ENCODE measurements at places on chromosomes 12 and 14.

- DNase-seq = no peak
These were observed 1317.6 kb downstream of the TMEM121 start for GRCh38 chr14:106843951-106844483.

DNA sequence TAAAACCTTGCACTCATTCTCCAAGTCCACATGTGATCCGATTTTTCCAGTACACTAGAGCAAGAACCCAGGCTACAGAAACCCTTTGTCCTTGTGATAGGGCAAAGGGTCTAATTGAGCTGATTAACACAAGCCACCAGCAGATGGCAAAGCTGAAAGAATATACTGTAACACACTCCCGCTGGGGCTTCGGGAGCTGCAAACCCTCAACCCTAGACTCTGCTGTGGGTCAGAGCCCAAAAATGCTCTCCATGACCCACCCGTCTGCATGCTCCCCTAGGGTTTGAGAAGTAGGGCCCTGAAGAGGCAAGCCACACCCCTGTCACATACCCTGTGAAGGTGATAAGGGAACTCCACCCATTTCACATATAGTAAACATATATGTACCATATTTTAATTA, 33.6 kb upstream of the PCNX1 start:
- no peak for DNase-seq

DNA sequence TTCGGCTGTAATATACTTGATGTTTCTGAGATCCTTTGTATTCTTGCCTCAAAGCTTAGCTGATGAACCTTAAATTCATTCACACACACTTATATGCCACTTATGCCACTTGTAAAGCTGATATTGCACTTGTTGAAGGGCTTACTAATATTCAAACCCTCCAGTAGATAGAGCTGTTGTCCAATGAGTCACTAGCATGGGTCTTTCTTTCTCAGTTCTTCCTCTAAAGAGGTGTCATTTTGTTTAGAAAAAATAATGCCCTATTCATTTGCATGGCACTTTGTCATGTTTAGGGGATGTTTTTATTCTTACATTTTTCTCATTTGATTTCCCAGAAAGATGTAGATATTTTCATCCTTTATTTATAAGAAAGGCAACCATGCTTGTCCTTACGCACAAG, 56.4 kb downstream of the MON2 start:
- DNase-seq = no peak

DNA sequence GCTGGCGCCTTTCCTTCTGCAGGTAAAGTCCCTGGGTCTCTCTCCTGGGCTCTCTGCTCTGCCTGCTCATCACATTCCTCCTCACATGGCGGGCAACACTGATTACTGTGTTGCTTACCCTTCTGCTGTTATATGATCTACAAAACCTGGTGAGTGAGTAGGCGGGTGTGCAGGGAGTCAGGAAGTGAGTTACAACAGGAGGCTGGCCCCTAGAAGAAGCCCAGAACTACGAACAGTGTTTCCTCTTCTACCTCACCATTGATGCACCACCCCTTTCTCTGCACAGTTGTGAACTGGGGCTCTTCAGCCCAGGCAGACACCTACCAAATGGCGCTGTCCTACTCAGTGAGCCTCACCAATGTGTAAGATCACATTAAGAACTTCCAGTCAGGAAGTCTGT, 4.9 kb upstream of the KLHL33 start:
- no peak for DNase-seq

DNA sequence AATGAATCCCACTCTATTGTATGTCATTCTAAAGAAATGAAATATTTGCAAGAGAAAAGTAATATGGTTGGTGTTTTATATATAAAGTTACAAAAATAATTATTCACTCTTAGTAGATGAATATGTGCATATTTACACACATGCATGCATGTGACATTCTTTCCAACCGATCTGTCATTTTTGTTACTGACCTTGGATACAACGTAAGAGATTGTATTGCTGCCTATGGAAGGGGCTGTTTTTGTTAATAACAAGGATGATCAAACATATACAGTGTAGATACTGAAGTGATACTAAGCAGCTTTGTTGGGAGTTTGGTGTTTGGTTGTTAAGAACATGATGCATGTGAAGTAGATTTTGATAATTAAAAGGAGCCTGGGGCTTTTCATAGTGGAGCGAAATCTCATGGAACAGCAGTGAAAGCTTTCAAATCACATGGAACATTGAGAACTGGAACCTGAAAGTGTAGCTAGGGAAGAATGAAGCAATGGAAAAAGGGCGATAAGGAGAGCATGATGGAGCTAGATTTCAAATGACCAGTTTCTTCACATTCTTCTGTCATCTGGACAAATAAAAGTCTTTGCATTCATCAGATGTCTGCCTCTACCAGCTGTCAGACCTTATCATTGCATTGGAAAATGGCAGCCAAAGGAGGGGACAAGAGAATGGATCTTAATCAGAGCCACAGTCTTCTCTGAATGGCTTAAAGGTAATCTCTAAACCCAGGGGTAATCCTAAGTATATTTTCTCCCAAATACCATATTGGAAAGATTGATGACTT, 10.0 kb downstream of the BORCS5 start:
- no peak for DNase-seq

GRCh38 chr14:24426912-24427536, 2.4 kb downstream of the CBLN3 start:
- no peak for DNase-seq

DNA sequence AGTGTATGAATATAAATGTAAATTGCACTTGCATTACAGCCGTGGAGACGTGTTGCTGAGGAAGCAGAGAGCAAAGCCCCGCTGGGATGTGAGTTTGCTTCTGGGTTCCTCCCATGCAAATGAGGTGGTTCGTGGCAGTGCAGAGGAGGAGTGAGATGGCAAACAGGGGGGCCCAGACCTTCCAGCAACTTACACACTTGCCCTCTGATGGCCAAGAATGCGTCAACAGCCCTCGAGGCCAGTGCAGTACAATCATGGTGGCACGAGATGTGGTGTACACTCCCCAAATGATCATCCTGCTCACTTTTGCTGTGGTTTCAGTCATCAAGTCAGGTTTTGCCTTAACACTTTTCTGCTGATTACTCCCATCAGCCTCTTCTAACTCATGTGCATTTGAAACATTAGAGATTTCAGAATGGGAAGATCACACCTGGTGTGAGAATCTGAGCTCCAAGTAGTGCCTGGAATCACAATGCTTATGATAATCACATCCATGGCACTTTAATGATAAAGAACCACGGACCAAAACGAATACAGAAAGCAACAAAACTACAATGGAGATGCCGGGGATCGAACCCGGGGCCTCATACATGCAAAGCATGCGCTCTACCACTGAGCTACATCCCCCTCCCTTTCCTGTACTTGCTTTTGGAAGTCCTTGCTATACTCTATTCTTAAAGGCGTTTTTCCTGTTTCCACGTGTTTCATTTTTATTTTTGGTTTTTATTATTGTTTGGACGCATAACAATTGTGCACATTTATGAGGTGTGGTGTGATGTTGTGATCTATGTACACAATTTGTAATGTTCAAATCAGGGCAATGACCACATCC, 7.0 kb upstream of the UBC start:
- DNase-seq = no peak

DNA sequence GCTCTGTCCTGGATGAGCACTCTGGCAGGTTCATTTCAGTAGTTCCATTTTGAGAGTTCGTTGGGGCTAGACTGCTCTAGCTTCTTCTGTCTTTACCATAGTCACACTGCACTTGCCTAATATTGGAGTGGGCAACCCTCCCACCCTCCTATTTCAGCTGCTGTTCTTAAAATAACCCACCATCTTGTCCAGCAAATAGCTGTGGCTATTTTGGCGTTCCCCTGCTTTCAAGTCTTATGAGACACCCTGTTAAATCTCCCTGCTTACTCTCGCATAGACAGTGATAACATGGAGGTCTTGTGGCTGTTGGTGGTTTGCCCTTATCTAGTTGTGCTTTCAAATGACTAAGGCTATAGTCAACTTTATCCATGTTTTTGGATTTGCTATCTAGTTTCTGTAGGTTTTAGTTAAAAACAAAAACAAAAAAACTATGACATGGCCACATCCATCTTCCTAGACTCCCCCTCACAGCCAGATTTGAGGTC, 65.5 kb downstream of the LRP6 start:
- no peak for DNase-seq

DNA sequence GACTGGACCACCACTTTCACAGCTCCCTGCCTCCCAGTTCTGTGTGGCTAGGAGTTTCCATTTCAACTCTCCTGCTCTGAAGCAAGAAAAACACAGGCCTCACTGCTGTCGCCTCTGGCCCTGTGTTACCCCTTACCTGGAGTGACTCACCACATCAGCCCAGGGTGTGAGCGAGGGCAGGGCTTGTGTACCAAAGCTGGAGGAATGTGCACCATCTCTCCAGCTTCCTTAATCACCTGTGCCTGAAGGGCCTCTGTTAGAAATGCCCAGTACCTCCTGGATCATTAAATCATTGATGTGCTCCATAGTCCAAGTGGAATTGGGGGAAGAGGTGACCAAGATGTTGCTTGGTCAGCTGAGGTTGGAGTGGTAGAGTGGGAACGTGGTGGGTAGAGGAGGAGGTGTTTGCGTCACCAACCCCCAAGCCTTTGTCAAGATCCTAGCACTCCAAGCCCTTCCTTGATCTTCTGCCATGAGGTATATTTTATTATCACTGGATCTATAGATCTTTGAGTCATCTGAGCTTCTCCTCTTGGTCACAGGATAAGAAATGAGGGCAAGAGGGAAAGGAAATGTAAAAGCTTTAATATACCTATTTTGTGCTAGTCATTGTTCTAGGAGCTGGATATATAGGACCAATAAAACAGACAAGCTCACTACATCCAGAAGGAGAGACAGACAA, 51.3 kb downstream of the SSPN start:
- no peak for DNase-seq

- no peak for DNase-seq
These were observed 13.4 kb downstream of the HHIPL1 start for GRCh38 chr14:99658218-99658845.

Measured in AG09319 (cell line).